ENCODE measurements at places on chromosomes 13 and 19.
A peak's percentile ranks its signal among the peaks of the same experiment; 100 is the strongest.

GRCh38 chr13:86572115-86572514 is 772.9 kb upstream of the SLITRK6 start:
- DNase-seq = no peak

DNA sequence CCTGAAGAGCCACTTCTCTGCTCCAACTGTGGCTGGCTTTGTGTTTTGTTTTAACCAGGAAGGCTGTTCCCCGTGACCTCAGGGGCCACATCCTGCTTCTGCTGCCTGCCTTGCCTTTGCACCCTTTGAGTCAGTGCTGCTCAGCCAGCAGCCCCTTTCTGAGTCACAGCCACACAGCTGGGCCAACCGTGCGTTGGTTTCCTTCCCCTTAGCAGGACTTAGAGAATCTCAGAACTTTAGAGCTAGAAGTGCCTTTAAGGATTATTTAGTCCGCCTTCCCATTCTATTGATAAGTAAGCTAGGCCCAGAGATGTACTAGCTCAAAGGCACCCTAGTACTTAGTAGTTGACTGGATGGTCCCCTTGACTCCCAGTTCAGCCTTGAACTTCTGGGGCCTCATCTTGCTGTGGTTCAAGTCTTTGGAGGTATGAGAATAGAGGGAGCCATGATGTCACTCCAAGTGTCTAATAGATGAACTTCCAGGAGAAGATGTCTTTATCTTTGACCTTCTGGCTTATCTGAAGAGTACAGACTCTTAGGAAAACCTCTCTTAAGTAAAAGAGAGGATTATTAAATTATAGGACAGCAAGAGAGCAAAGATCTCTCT is 8.0 kb downstream of the RGCC start:
- peak; percentile 47 for DNase-seq

DNA sequence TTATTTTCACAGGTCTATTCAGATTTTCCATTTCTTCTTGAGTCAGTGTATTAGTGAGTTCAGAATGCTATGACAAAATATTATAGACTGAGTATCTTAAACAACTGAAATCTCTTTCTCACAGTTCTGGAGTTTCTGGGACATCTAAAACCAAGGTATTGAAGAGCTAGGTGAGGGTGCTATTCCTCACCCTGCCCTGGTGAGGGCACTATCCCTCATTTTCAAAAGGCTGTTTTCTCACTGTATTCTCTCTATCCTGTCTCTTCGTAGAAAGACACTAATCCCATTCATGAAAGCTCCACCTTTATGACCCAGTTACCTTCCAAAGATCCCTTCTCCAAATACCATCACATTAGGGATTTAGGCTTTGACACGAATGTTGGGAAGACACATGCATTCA is 1617.1 kb downstream of the PCDH9 start:
- no peak for DNase-seq

DNA sequence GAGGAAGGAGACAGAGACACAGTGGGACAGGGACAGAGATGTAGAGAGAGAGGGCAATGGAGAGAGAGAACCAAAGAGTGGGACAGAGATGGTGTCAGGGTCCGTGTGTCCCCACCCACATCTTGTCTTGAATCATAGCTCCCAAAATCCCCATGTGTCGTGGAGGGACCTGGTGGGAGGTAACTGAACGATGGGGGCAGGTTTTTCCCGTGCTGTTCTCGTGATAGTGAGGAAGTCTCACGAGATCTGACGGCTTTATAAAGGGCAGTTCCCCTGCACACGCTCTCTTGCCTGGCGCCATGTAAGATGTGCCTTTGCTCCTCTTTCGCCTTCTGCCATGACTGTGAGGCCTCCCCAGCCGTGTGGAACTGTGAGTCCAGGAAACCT is 7.5 kb upstream of the PLA2G4C start:
- DNase-seq = no peak

DNA sequence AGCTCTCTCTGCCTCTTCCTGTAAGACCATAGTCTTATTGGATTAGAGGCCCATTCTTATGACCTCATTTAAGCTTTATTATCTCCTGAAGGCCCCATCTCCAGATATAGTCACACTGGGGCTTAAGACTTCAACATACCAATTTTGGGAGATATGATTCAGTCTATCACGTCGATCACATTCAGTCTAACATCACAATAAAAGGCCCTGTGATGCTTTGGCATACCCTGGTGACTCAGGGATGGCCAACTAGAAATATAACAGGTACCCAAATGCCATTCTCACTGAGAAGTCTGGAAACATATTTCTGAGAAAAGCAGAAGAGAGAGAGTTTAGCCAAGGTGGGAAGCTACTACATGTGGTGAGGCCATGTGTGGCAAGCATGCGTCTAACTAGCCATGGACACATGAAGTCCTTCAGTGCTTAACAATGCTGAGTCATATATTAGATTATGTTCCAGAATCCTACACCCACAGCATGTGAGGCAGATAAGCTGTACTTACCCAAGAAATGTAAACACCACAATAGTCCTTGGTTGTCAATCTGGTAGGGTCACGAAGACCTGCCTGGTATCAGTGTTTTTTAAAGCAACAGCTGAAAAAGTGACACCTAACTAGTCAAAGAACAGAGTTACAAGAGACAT is 485.1 kb downstream of the FOXO1 start:
- no peak for DNase-seq

DNA sequence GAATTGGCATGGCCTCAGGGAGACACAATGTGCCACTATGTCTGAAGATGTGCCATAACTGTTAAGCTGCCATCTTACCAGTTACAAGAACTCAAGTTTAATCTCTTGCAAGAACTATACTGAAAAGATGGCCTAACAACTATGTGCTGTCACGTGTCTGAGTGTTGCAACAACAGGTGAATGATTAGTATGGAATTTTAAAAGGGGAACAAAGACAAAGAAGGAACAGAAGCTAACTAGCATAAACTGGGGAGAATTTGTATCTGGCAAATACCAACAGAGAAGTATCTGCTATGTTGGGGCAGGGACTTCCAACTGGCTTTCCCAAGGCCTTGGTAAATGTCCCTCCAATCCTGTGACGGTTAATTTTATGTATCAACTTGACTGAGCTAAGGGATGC is 11.5 kb upstream of the ACOD1 start:
- DNase-seq = no peak

DNA sequence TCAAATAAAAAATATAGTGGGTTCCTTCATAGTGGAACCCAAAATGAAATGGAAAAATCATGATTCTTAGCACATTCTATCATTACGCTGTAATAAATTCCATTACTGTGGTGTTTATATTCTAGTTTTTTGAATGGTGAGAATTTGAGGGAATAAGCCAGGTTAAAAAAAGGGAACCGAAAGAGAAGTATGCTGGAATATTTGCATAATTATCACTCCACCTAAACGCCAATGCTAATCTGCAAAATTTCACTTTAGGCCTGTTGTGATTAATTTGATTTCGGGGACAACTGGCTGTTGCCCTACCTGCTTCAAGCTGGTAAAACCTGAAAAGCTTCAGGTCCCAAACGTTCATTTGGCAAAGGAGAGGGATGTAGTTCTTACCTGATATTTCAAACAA is 32.1 kb upstream of the SCEL start:
- DNase-seq = no peak

GRCh38 chr19:56118666-56119581 is 2.2 kb downstream of the ZNF787 start:
- DNase-seq = no peak

GRCh38 chr19:45322311-45322710 is 364 bp downstream of the CKM start:
- no peak for DNase-seq

GRCh38 chr19:16034180-16034579 is 42.1 kb upstream of the TPM4 start:
- no peak for DNase-seq

- DNase-seq = no peak
Observed at GRCh38 chr13:27643334-27644132, 21.8 kb downstream of the POLR1D start.

GRCh38 chr13:48000559-48001113 is 437 bp downstream of the SUCLA2 start:
- no peak for DNase-seq

GRCh38 chr13:24247016-24247415 is 62.4 kb upstream of the C1QTNF9 start:
- DNase-seq = no peak

- no peak for DNase-seq
Observed at GRCh38 chr19:9823816-9824215, 3.9 kb upstream of the UBL5 start.

GRCh38 chr13:98468361-98468760 is 108.5 kb downstream of the STK24 start:
- DNase-seq = no peak

GRCh38 chr13:39415008-39415802 is 187.8 kb downstream of the LHFPL6 start:
- no peak for DNase-seq

DNA sequence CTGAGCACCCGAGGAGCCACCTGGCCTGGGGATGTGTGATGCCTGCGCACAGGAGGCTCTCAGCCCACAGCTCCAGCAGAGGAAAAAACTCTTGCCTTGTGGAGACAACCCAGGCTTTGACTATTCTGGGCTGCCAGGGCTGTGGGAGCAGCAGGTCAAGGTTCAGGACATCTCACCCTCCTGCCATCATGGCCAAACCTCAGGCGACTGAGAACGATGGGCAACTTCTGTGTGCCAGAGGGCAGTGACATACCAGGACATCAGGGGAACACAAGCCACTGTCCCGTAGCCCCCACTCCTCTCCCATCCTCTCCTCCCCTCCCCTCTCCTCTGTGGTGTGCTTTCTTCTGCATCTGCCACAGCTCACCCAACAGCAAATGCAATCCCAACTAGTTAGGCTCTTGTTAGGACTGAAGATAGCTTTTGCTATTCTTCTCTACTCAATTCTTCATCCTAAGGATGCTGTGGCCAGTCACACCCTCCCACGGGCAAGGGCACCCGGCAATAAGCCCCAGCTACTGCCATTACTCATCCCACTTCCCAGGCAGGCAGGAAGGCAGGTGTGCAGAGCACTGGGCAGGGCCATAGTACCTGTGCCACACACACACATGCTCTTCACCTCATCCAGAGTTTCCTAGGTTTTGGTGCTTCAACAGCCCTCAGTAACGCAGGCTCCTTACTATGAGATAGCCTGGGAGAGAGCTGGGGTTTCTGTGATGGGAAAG is 16.8 kb downstream of the ELL start:
- no peak for DNase-seq

- DNase-seq = no peak
Observed at GRCh38 chr13:26558074-26558805, 757 bp downstream of the WASF3 start.

- no peak for DNase-seq
Observed at GRCh38 chr19:869245-870177, 10.0 kb downstream of the CFD start.

DNA sequence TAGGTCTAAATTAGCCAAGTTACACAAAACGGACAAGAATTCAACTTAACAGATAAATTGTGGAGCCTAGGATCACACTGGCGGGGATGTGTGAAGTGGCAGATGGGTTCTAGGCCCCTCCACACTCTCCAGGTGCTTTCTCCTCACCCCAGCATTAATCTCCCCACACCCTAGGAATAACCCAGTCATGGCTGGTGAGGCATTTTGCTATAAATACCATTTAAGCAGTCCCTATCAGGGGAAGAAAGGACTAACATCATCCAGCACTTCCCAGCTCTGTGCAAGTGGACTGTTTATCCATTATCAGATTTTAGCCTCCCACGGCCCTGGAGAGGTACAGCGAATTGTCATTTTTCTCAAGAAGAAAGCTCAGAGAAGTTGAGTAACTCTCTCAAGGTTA is 154.9 kb downstream of the NUFIP1 start:
- DNase-seq = no peak

GRCh38 chr13:30371649-30372265 is 50.5 kb upstream of the UBE2L5 start:
- no peak for DNase-seq

- no peak for DNase-seq
Observed at GRCh38 chr13:104318121-104318520, 1251.9 kb upstream of the SLC10A2 start.

GRCh38 chr19:16571283-16571682 is 932 bp downstream of the SLC35E1 start:
- DNase-seq = no peak

DNA sequence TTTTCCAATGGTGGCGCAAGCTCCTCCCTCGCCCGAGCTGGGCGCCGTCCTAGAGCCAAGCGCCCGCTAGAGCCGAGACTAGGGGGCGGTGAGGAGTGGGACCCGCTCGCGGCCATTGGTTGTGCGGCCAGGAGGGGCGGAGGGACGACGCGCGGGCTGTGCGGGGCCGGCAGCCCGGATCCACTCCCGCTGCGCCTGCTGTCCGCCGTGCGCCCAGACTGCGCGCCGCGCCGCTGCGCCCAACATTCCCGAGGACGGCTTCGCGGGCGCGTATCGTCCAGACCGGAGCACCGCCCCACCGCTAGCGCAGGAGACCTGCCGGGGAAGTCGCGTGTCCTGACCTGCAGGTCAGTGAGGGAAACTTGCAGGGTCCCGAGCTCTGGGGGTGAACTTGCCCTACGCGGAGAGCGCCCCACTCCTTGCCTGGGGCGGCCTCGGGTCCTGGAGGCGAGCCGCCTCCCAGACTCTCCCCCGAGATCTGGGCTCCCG is at the start of gene SERTM1:
SERTM1 (plus strand) TSS at position 183 of the 489 bp plus-strand sequence. CDS start 21,059 bp downstream, outside the sequence.
- DNase-seq = peak; percentile 3

GRCh38 chr13:111575719-111576118 is 255.3 kb downstream of the TEX29 start:
- no peak for DNase-seq

DNA sequence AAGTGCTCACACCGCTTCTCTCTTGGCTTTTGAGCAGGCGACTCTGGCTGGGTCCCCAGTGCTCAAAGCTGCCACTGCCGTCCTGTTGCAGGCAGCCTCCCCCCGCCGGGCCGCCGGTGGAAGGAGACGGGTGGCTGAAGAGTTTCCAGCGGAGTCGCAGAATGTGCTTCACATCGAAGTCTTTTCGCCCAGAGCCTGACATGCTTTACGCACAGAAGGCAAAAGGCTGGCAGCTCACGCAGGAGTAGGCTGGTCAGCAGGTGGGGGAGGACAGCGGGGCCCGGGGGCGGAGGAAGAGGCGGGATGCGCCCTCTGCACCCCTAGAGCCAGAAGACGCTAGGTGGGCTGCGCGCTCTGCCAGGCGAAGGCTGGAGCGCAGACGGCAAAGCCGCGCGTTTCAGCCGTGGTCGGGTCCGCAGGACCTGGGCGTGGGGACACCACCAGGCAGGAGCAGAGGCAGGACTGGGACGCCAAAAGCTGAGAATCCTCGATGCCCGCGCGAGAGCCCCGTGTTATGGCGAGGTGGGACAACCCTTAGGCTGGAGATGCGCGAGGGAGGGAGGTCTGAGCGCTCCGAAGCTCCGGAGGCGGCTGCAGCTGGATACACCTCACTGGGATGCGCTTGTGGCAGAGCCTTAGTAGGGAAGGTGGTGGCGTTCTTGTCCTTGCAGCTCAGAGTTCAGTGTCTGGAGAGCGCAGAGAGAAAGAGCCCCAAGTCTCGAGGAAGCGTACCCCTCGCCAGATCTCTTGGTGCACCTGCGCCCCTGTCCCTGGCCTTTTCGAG is at the start of gene ATXN8OS:
ATXN8OS (plus strand) TSS at position 329 of the 784 bp plus-strand sequence.
- peak; percentile 2 for DNase-seq

- DNase-seq = no peak
Observed at GRCh38 chr13:46962281-46962941, 65.6 kb upstream of the HTR2A start.
